Epithelial cell of proximal tubule (primary cell): ENCODE measurements at places on chromosomes 13 and 19.
A peak's percentile ranks its signal among the peaks of the same experiment; 100 is the strongest.

- no peak for DNase-seq
These were observed 20.3 kb downstream of the ACTN4 start for GRCh38 chr19:38667661-38668171.

DNA sequence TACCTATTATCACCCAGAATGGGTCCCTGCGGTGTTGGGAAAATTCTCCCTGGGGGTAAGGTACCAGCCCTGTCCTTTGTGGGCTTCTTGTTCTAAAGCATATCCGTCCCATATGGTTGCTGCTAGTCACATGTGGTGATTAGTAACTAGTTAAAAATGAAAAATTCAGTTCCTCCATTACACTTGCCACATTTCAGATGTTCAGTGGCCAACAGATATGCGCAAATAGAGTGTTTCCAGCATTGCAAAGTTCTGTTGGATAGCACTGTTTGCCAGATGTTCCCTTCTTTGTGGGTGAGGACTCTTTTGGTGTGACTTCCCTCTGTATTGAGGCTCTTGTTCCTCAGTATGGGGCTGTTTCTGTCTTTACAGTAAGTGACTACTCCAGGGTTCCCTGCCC is 3.8 kb downstream of the CNOT3 start:
- no peak for DNase-seq

DNA sequence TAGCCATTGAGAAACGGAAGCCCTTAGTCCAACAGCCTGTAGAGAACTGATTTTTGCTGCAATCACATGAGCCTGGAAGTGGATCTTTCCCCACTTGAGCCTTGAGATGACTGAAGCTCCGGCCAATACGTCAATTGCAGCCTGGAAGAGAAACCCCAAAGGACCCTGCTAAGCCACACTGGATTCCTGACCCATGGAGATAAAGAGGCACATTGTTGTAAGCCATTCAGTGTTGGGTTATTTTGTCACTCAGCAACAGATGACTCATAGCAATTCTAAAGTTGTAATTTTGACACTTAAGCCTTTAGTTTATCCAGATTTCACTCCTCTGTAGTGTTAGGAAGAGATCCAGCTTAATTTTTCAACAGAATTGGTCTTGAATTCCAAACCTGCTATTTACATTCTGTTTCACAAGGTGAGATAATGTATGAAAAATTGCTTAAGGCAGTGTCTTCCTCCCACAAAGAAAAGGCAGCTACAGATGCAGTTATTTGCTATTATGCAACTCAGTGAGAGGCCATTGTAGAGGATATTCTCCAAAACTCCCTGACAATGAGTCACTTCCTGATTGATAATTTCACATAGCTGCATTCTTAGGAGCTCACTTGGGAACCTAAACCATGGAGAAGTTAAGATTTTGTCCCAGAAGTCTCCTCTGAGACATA is 59.4 kb upstream of the TSHZ3 start:
- peak; percentile 43 for DNase-seq

- DNase-seq, result no peak
These were observed 85.7 kb downstream of the ZAR1L start for GRCh38 chr13:32229443-32229842.

GRCh38 chr19:13079542-13079986 is 23.1 kb downstream of the LYL1 start:
- no peak for DNase-seq

- no peak for DNase-seq
These were observed 491.8 kb downstream of the DIAPH3 start for GRCh38 chr13:59671881-59672280.

DNA sequence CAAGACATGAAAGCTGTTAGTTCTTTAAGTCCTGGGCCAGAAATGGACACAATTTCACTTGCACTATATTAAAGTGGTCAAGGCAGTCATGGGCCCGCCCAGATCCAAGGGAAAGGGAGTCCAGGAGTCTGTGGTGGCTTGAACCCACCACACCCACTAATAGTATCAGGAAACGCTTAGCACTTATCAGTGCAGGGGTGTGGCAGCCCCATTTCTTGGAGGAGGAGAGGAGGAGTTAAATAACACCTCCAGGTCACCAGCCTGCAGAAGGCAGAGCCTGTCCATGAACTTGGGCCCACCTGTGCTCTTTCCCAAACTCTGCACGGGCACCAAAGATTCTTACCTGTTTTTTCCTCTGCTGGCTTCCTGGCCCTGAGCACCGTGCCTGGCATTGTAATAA is 5.4 kb upstream of the NTN5 start:
- DNase-seq, result no peak

- DNase-seq, result no peak
These were observed 1.6 kb upstream of the FARSA start for GRCh38 chr19:12935071-12935470.

DNA sequence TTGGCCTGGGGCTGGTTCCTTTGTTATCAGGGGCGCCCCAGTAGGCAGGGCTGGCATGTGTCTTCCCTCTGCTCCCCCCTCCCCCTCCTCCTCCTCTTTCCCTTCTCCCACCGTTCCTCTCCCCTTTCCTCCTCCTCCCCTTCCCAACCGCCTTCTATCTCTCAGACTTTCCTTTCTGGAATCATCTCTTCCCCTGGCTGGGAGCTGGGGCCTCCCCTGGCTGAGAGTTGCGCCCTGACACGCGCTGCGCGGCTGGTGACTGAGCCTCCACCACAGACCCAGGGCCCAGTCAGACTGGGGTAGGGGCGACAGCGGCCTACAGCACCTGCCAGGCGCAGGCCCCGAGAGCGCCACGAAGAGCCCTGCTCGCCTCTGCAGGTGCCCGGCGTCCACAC is 2.8 kb downstream of the PNMA8B start:
- DNase-seq, result no peak

- DNase-seq, result peak; percentile 13
These were observed 13.4 kb upstream of the SIGLEC12 start for GRCh38 chr19:51514866-51515481.

GRCh38 chr13:50509167-50509566 is 334.3 kb downstream of the DLEU7 start:
- no peak for DNase-seq

- no peak for DNase-seq
These were observed 42.9 kb downstream of the CCL25 start for GRCh38 chr19:8095354-8095886.

DNA sequence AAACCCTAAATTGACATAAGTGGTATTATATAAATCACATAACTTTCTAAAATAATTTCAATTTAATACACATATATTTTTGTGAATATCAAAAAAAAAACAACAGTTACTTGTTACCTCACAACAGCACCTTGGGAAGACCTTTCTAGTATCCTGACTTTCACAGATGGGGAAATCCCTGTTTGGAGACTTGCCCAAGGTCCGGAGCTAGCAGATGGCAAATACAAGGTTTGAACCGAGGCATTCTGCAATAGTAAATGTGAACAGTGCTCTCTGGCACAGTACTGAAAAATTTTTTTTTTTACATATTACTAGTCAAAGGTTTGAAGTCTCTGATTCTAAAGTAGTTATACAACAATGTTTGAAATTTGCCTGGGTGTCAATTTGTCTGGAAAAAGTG is 104.5 kb downstream of the SUCLA2 start:
- DNase-seq, result no peak

DNA sequence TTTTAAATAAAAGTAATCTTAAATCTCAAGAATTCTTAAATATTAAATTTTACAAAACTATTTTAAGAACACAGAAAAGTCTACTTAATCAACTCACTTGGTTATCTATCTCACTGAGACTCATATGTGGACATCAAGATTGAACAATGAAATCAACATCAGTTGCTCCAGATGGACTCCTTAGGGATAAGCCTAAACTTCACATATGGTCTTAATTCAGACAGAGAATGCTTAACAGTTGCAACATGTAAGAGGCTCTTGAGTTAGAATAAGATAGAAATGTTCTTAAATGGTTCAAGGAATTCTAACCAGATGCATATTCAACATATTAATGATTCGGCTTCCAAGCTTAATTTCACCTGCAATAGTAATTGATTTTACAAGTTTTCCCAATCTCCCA is 1730.9 kb downstream of the PCDH9 start:
- no peak for DNase-seq

DNA sequence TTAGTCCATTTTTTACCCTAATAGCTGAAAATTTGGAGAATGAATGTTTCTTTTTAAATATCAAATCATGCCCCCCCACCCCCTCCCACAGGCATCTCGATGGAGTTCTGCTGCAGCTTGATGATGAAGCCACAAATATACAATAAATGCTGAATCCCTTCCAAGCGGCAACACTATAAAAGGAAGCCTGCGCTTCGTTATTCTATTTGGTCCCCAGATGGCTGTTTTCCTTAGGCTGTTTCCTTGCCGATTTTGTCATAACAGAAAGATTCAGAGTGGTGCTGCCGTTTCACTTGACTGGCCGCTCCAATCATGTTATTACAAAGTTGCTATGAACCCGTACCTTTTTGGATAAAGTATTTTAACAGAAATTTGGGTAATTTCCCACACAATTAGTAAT is 79.5 kb downstream of the MYO16 start:
- no peak for DNase-seq

DNA sequence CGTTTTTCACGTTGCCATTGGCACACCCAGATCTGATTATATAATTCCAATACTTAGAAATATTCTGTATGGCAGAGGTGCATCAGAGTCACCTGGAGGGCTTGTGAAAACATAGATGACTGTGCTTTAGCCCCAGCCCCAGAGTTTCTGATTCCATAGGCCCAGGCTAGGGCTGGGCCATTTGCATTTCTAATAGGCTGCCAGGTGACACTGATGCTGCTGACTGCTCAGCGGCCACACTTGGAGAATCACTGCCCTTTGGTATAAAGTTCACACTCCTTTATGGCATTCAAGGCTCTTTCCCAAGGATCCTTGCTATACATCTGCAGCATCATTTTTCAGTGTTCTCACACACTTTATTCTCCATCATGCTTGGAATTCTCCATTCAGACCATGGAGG is 137.1 kb downstream of the AKAP11 start:
- no peak for DNase-seq

DNA sequence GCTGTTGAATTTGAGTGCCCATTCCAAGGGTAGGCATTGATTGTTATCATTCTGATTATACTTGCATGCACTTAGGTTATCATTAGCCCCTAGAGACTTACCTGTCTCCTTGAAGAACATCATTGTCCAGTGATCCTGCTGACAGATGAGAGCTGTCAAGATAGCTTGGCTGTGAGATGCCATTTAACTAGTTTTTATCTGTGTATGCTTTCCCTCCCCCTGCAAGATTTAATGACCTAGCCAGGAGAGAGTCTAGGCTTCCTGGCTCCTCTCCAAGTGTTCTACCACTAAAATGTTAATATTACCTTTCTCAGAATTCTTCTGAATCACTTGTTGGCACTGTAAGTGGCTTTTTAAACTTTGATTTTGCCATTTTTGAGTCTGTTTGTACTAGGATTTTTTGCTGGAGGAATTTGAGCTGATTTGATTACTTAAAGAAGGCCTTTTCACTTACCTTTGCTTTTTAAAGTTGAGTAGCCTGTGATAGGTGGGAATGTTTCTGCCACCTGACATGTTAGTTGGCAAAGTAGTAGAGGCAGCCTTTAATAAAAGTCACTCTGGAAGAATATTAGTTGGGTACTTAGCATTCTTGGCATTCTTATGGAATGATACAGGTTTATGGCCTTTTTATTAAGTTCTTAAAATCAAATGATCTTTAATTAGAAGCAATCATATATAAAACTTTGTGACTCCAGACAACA is 41.1 kb downstream of the ARHGAP35 start:
- DNase-seq, result no peak

DNA sequence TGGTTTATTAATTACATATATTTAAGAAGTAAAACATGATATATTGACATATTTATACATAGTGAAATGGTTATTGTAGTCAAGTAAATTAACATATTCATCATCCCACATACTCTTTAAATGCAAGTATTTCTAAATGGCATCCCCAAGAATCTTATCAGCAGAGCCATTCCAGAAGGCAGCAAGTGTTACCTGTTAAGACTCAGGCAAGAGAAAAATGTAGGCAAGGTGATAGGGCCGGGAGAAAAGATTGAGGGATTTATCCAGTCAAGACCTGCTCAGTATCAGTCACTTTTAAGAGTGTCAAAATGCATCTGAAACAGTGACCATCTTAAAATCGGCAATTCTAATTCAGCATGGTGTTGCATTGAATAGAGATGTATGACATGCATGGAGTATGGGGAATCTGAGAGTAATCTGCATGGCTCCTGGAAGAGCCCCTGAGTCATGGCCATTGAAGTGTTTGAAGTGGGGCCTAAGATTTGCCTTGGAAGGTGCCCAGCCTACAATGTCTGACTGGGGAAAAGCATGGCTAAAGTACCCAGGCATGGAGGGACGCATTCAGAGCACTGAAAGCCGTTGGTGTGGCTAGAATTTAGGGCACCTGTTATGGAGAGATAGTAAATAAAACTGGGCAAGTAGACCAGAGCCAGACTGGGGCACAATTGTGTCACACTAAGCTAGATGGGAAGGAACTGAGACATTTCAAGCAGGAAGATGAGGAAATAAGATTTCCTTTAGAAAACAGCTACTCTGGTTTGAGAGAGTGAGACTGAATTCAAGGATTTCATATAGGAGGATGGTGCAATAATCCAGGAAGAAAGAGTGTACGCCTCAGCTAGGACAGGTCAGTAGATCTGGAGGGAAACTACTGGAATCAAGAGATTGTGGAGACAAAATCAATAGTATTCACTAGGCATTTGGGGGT is 25.0 kb upstream of the C1QTNF9B start:
- no peak for DNase-seq
